Progenitor cell of endocrine pancreas (in vitro differentiated cells): ENCODE measurements at places on chromosomes 16 and 17. TPM values are rescaled to one million over a fixed set of nuclear protein-coding genes. Genes with fewer than 3 reads are reported as not detected.

CLUH gene
- 40.2 and 46.9 TPM in 2 replicates for total RNA-seq

OTOP3 gene
- 0.57 and 0.67 TPM in 2 replicates for total RNA-seq

ABR gene
- 61.0 and 64.6 TPM in 2 replicates for total RNA-seq

DNA sequence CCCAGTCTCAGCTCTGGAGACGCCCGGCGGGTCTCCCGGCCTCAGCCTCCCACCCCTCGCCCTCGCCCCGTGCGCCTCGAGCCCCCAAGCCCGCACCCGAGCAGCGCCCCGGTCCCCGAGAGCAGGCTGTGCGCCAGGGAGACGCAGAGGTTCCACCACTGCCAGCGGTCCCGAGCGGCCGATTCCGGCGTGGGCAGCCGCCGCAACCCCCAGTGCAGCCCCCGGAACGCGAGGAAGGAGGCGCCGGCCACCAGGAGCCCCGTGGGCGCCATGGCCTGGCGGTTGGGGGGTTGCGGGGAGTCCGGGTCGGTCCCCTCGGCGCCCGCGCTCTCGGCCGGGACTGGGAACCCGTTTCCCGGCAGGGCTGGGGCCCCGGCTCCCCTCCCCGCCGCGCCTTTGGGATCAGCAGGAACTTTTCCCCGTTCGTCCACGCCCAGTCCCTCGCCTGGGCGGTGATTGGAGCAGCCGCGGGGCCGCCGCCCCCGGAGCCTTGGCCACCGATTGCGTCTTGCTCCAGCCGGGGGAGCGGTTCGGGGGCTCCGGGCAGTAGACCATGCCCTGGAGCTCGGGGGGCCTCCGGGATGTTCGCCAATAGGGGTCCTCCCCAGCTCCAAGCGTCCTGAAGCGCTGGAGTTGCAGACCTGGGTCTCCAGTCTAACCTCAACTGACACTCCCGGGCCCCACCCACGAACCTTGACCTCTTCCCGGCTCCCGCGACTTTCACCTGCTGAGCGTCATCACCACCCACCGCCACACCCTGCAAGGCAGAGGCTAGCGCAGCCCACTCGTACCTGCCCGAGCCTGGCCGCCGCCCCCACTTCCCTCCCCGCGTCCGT is at the start of gene TLCD2:
Gene TLCD2 (minus strand): TSS at position 407 of the 836 bp plus-strand sequence. CDS start 135 bp downstream, at position 272.
- peak within 1 kb of the TSS; percentile 72 for H3K4me3 ChIP-seq
- peaks cover 18% of the 10 kb centered on the region for H3K4me1 ChIP-seq
- peak; percentile 46 for DNase-seq
- H3K27ac ChIP-seq: peak within 1 kb of the TSS; percentile 67
- peaks cover 6% of the 10 kb centered on the region for H3K36me3 ChIP-seq
- peaks cover 9% of the 10 kb centered on the region for H3K27me3 ChIP-seq

DNA sequence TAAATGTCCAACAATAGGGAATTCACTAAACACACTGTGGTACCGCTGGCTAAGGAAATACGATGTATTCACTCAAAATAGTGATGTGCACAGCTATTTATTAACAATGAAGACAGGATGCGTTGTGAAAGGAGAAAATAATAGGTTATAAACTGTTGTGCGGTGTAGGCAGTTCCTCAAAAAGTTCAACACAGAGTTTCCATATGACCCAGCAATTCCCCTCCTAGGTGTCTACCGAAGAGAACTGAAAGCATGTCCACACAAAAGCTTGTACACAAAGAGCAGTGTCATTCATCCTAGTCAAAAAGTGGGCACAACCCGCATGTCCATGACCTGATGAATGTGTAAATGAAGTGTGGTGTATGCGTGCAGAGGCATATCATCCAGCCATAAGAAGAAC is 1.2 kb upstream of the CES1 start:
- no peak overlapping the region for H3K4me3 ChIP-seq
- H3K27ac ChIP-seq: no peak overlapping the region
- no peaks in the 10 kb centered on the region for H3K36me3 ChIP-seq

DNA sequence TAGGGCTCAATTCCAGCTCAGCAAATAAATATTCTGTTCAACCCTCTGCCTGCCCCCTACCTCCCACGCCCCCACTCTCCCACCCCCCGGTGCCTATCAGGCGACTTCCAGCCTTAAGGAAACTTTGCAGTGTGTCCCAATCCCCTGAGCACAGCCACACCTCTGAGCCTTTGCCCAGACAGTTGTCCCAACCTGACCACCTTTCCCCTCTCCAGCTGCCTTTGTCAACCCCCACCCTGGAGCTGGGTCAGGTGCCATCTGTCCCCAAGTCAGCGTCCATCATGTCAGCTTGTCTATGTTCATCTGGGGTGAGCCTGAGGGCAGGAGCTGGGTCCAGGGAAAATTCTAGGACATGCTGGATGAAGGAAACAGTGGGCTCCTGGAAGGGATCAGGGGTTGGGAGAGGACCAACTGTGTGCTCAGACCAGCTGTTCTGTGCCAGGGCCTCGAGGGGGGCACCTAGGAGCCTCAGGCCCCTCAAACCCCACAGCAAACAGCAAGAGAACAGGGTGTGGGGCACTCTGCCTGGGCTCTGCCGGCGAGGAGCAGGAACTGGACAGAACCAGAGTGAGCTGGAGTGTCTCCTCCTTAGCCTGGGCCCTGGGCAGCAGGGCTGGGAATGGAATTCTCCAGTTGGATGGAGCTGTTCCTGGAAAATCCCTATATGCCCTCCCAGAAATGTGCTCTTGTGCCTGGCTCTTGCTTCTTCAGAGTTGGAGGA is 17.8 kb downstream of the CDH16 start:
- no peak for DNase-seq
- H3K27me3 ChIP-seq: no peaks in the 10 kb centered on the region
- H3K27ac ChIP-seq: no peak overlapping the region
- H3K4me1 ChIP-seq: peaks cover 20% of the 10 kb centered on the region

DNA sequence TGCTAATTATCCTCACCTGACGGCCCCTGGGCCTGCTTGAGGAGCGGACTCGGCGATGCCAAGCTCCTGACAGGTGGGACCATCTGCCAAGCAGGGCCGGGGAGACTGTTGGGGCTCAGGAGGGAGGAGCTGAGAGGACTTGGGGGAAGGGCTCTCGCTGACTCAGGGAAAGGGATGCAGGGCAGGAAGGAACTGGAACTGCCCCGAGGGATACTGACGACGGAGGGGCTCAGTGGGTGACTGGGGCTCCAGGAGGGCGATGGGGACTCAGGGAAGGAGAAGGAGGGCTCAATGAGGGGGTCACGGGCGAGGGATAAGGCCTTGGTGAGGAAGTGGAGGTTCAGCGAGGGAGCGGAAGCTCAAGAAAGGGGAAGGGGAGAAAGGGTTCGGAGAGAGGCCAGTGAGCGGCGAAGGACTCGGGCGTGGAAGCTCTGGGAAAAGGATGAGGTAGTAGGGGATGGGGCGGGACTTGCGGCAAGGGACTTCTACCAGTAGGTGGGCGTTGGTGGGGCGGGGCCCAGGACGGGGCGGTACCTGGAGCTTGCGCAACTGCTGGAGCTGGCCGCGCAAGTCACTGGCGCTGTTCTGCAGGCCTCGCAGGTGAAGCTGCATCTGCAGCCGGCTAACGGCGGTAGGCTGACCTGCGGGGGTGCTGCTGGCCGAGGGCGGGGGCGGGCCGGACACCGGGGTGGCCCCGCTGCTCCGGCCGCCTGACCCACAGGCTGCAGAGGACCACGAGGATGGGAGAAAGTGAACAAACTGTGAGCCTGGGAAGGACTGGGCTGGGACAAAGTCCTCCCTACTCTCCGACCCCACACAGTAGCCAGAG is 46.5 kb downstream of the SRCIN1 start:
- H3K27me3 ChIP-seq: peaks cover 63% of the 10 kb centered on the region
- no peak overlapping the region for H3K27ac ChIP-seq
- H3K4me3 ChIP-seq: peak overlapping the region; percentile 71
- H3K36me3 ChIP-seq: peaks cover 1% of the 10 kb centered on the region

DNA sequence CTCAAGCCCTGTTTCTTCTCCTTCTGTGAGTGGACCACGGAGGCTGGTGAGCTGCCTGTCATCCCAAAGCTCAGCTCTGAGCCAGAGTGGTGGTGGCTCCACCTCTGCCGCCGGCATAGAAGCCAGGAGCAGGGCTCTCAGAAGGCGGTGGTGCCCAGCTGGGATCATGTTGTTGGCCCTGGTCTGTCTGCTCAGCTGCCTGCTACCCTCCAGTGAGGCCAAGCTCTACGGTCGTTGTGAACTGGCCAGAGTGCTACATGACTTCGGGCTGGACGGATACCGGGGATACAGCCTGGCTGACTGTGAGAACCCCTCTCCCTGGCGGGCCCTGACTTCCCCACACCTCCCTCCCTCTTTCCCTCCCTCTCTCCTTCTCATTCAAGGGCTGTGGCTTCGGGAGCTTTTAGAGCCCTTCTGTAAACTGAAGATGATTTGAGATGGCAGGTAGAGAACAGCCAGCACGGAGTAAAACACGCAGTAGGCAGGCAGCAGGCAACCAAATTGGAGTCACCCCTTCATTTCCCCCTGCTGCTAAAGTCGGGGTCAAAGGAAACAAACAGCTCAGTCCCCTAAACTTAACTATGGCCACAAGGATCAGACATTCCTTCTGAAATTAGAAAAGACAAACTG is 3.9 kb downstream of the SPACA3 start:
- H3K27me3 ChIP-seq: peaks cover 27% of the 10 kb centered on the region
- H3K27ac ChIP-seq: no peak overlapping the region
- H3K4me3 ChIP-seq: no peak overlapping the region
- no peaks in the 10 kb centered on the region for H3K36me3 ChIP-seq
- DNase-seq: no peak

GRCh38 chr16:52372313-52372712 is 174.6 kb downstream of the TOX3 start:
- peak overlapping the region; percentile 13 for H3K27ac ChIP-seq
- H3K4me3 ChIP-seq: no peak overlapping the region
- no peak for DNase-seq
- no peaks in the 10 kb centered on the region for H3K27me3 ChIP-seq
- peaks cover 7% of the 10 kb centered on the region for H3K4me1 ChIP-seq

- no peaks in the 10 kb centered on the region for H3K27me3 ChIP-seq
- peak; percentile 64 for DNase-seq
- H3K36me3 ChIP-seq: peaks cover 2% of the 10 kb centered on the region
These were observed 668 bp downstream of the JUP start for GRCh38 chr17:41785859-41786226.

DNA sequence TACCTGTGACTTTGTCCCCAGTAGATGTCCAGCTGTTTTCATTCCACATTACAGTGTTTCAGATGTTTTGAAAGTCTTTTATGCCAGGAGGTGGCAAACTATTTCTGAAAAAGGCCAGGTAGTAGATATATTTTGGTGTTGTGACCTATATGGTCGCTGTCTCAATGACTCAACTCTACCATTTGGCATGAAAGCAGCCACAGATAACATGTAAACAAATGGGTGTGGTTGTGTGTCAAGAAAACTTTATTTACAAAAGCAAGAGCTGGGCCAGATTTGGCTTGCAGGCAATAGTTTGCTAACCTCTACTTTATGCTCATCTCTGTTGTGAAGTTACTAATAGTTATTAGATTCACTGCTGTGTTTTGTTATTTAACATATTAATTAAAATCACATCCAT is 728.7 kb upstream of the EEF2KMT start:
- no peak for DNase-seq
- H3K4me1 ChIP-seq: no peaks in the 10 kb centered on the region
- H3K36me3 ChIP-seq: no peaks in the 10 kb centered on the region

- H3K27me3 ChIP-seq: no peaks in the 10 kb centered on the region
- H3K27ac ChIP-seq: no peak overlapping the region
- no peak overlapping the region for H3K4me3 ChIP-seq
- peaks cover 1% of the 10 kb centered on the region for H3K4me1 ChIP-seq
- H3K36me3 ChIP-seq: no peaks in the 10 kb centered on the region
These were observed 10.0 kb downstream of the ZSCAN10 start for GRCh38 chr16:3088925-3089716.

- peaks cover 21% of the 10 kb centered on the region for H3K4me1 ChIP-seq
- H3K4me3 ChIP-seq: peak overlapping the region; percentile 98
- no peaks in the 10 kb centered on the region for H3K27me3 ChIP-seq
- DNase-seq: peak; percentile 27
- peaks cover 8% of the 10 kb centered on the region for H3K36me3 ChIP-seq
These were observed 341 bp downstream of the SLC7A6OS start for GRCh38 chr16:68310437-68310773.

DNA sequence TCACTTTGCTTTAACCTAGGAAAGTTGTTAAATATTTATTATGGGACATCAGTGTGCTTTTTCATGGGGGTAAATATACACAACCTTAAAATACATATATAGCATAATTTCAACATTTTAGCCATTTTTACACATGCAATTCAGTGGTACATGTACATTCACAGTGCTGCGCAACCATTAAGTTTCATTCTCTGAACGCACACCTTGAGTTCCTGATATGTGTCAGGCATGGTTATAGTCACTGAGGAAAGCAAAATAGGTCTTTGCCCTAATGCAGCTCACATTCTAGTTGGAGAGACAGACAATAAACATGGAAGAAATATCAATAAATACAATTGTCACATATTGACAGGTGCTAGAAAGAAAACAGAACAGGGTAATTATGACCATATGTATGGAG is 12.8 kb upstream of the CNEP1R1 start:
- no peak for DNase-seq
- no peak overlapping the region for H3K27ac ChIP-seq
- H3K4me3 ChIP-seq: no peak overlapping the region

DNA sequence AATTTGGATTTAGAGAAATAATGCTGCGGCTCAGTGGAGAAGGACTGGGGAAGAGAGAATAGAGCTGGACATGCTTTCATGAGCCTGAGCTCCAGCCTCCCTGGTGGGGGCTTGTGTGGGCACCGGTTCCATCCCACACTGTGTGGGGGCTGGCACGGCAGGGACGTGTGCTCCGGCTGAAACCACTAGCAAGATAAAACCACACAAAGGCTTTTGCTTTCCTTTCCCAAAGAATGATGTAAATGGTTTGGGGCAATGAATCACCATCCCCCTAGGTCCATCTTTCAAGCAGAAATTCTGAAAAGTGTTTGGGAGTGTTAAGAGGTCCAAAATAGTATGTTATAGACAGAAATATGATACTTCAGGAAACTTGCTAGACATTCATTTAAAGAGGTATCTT is 77.0 kb downstream of the CDH11 start:
- no peaks in the 10 kb centered on the region for H3K36me3 ChIP-seq
- H3K27ac ChIP-seq: no peak overlapping the region
- H3K4me3 ChIP-seq: no peak overlapping the region
- no peaks in the 10 kb centered on the region for H3K27me3 ChIP-seq
- peaks cover 2% of the 10 kb centered on the region for H3K4me1 ChIP-seq
